HepG2 (cell line): ENCODE measurements at places on chromosomes 5 and 9. TPM values are rescaled to one million over a fixed set of nuclear protein-coding genes. Genes with fewer than 3 reads are reported as not detected.

GRCh38 chr9:99358668-99359067 lies 136.6 kb downstream of the SEC61B start:
- DNase-seq = no peak

GRCh38 chr5:83471405-83472212 lies at the start of gene VCAN:
TSS of gene VCAN (plus strand) at chr5:83471744. CDS start at chr5:83483519, 11,775 bp downstream.
- DNase-seq = no peak

GRCh38 chr9:23153058-23153457 lies 673.0 kb downstream of the ELAVL2 start:
- DNase-seq = no peak

- no peak for DNase-seq
Measured at GRCh38 chr5:2403296-2403695, 348.2 kb downstream of the IRX2 start.

- no peak for DNase-seq
Measured at GRCh38 chr5:155978850-155979249, 348.1 kb upstream of the SGCD start.

DNA sequence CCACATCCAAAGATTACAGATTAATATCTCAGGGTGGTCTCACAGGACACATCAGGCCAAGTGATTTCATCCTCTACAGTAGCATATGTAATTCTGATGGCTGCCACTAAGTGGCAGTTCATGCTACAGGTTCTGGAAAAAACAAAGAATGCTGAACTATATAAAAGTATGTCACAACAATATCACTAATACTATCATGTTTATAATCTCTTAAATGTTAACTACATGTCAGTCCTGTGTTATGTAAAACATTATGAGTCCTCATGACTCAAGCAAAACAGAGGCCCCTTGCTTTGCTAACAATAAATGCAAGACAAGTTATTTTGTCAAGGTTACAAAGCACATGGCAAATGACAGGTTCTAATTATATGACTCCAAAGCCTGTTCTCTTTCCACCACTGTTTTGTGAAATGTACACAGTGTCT lies 233.2 kb downstream of the FBXL17 start:
- peak; percentile 5 for DNase-seq

DNA sequence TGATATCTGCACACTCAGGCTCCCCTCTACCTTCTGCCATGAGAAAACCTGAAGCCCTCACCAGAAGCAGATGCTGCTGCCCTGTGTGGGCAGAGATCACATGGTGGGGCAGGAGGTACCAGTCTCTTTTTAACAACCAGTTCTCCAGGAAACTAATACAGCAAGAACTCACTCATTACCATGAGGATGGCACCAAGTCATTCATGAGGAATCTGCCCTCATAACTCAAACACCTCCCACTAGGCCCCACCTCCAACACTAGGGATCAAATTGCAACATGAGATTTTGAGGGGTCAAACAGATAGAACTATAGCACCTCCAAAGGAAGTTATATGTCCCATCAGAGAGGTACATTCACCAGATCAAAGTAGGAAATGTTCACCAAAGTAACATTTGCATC lies 136.3 kb upstream of the SHB start:
- DNase-seq = no peak

DNA sequence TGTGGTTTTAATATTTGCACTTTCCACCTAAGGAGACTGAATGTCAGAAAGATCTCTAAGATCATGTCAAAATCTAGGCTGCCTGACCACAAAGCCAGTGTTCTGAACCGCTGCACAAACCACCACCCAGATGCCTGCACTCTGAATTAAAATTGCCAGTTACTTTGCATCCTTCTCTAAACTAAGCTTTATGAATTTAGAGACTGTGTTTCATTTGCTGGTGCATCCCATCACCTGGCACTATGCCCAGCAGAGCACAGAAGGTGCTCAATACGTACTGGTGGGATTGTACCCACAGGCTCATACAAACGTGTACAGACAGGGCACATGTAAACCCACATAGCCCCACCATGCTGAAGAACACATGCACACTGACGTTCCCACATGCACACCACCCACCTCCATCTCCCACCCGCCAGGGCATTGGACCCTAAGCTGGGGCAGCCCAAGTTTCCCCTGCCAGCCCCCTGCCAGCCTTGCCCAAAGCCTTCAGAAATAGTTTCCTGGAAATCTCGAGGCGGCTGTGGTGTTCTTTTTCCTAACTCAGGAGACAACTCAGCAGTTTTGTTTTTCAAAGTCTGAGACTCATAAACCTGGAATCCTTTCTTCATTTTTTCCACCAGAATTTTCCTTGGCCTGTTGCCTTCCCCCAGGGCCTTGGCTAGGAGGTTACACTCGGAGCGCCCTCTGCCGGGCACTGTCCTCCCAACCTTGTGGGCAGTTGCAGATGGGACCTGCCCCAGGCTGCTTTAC lies 9.6 kb upstream of the TRAF1 start:
- peak; percentile 65 for DNase-seq

DNA sequence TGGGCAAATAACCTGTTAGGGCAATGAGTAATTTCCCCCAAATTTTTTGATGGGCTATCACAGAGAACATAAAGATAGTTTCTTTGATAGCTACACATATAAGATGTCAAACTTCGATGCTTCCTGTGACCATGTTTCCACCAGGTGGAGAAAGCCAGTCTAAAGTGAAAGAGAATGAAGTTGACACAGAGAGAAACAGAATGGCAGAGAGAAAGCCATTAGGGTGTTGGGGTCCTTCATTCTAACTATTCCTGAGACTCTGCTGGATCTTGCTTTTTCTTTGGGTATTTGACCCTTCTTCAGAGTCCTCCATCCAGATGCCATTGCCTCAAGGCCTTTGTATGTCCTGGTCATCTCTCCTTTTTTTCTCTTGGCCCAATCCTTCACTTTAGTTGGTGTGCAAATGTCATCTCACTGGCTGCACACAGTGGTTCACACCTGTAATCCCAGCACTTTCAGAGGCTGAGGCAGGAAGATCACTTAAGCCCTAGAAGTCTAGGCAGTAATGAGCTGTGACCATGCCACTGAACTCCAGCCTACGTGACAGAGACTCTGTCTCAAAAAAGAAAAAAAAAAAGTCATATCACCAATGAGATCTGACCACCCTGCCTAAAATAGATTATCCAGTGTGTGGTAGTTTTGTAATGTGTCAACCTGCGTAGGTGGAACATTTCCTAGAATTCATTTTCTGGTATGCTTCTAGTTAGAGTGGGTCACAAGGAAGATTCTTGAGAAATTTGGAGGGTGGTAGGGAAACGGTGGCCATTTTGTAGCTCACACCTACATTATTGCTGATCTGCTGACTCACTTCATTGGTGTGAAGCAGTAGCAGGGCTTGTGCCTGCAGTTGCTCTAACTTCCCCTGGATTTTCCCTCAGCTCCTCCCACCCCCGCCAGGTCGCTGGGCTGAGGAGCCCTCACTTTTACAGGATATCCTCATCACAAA lies 20.8 kb upstream of the KIF2A start:
- DNase-seq = no peak

- no peak for DNase-seq
Measured at GRCh38 chr9:136399176-136400037, 563 bp downstream of the SNAPC4 start.

GRCh38 chr5:152462021-152462721 lies 57.1 kb upstream of the NMUR2 start:
- DNase-seq = no peak

GRCh38 chr5:127867022-127867783 lies 164.0 kb downstream of the CCDC192 start:
- no peak for DNase-seq

GRCh38 chr9:12680341-12680740 lies 12.8 kb upstream of the TYRP1 start:
- no peak for DNase-seq

DNA sequence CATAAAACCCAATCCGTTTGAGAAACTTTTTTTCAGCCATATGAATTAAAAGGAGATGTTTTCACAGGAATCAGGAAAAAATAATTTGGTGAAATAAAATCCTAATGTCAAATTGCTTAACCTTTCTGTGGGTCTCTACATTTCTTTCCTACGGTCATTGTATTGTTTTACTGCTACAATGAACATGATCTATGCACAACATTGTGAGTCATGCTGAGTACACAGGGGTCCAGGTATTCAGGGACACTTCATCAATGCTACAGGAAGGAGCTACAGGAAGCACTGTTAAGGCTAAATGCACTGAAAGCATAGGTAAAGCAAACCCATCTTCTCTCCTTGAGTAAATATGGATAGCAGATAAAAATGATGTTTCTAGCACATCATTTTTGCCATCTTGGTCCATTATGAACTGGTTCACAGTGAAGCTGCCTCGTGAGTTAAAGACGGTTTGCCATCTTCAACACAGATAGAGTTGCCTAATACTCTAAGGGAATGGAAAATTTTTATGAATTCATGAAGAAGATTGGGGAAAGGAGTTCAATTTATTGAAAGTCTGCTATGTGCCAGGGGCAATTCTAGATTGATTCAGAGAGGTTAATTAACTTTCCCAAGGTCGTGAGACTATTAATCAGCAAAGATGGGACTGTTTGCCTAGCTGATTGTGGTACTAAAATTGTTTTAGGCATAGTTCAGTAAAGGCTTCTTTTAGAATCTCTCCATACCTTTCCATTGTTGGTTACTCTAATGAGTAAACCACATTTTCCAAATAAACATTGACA lies 85.5 kb downstream of the DIRAS2 start:
- peak; percentile 7 for DNase-seq

DNA sequence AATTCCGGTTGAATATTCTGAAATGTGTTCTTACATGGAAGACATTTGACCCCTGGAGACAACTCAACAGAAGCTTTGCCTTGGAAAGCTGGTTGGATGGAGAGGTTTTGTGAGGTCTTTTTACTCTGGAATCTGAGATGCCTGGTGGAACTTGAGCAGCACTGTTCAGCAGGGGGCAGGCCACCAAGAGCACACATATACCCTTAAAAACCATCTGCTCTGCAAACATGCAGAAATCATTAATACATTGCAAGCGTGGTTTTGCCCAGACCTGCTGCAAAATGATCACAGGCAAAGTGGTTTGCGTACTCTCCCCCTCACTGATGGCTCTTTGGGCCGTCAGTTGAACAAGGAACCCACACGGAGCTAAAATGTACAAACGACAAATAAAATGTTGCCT lies 32.8 kb upstream of the DAP start:
- DNase-seq = no peak

GRCh38 chr5:3456121-3456681 lies 139.4 kb upstream of the IRX1 start:
- DNase-seq = no peak

- peak; percentile 44 for DNase-seq
Measured at GRCh38 chr5:168114444-168115017, 176.9 kb upstream of the WWC1 start.

- peak; percentile 12 for DNase-seq
Measured at GRCh38 chr9:132164604-132165362, 2.9 kb downstream of the NTNG2 start.

GRCh38 chr9:105418588-105419500 lies 29.0 kb upstream of the FSD1L start:
- DNase-seq = peak; percentile 98

DNA sequence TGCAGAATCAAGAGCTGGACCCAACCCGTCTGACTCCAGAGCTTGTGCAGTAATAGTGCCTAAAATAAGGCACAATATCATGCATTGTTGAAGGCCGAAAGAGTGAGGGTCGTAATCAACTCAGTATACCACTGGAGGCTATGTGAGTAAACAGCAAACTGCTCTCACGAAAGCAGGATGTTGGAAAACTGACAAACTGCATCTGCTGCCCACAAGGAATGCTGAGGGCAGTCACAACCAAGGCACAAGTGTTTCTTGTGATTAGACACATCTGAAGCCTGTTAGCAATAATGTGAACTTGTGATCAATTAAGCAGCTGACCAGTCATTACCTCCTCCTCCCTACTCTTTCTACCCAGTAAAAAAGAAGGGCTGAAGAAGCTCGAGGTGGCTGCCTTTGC lies 48.8 kb downstream of the TRPM3 start:
- no peak for DNase-seq

GRCh38 chr5:4906786-4907185 lies 233.3 kb upstream of the ADAMTS16 start:
- DNase-seq = no peak

Gene GMCL2
- not detected in 2 replicates for total RNA-seq

Gene CATSPER3
- 0.14 and 0.33 TPM in 2 replicates for total RNA-seq

Gene CD274
- total RNA-seq = 0.49 TPM in 1 of 2 replicates, not detected in the other

Gene TMEM171
- total RNA-seq = not detected in 2 replicates

Gene INSL4
- not detected in 2 replicates for total RNA-seq

Gene PCDHB9
- 0.18 TPM in 1 of 2 replicates, not detected in the other for total RNA-seq

Gene ZNF300
- 5.3 and 6.8 TPM in 2 replicates for total RNA-seq

Gene PDE8B
- total RNA-seq = not detected in 2 replicates

Gene GABRA1
- not detected in 2 replicates for total RNA-seq

Gene GFI1B
- 0.51 TPM in 1 of 2 replicates, not detected in the other for total RNA-seq

Gene CTSV
- 6.0 and 12.6 TPM in 2 replicates for total RNA-seq

Gene SLC36A1
- total RNA-seq = 5.5 and 8.0 TPM in 2 replicates
